ENCODE measurements at places on chromosomes 11 and 22.

- DNase-seq: no peak
Observed at GRCh38 chr11:122632181-122632824, 23.2 kb upstream of the UBASH3B start.

GRCh38 chr11:111429066-111429506, 50.0 kb upstream of the POU2AF1 start:
- DNase-seq: peak; percentile 74

GRCh38 chr11:32821917-32822560, 7.7 kb upstream of the PRRG4 start:
- DNase-seq: no peak

GRCh38 chr11:61817471-61818202, 834 bp upstream of the FADS1 start:
- no peak for DNase-seq

DNA sequence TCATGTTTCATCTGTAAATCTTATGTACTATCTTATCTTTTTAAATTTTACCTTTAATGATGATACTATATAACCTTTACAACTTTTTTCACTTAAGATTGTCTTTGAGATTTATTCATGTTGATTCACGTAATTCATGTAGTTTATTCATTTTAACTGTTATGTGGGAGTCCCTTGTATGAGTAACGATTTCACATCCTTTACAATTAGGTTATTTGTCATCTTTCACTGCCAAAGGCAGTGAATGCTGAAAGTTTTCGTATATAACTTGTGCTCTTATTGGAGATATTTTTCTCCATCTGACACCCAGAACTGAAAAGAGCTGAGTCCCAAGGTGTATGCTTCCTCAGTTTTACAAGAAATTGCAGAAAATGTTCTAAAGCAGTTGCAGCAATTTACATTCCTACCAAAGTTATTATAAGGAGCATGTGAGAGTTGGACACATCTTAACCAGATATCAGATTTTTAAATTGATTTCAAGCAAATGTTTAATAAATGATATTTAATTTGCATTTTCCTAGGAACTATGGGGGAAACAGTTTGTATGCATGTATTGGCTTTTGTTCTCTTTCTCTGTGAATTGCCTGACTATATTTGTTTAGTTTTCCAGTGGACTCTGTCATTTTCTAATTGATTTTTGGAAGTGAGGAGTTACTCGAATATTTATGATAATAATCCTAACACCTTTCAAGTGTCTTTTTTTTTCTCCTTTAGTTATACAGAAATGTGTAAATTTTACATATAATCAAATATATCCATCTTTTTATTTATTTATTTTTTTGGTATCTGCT, 6.4 kb downstream of the ARL14EP start:
- no peak for DNase-seq

DNA sequence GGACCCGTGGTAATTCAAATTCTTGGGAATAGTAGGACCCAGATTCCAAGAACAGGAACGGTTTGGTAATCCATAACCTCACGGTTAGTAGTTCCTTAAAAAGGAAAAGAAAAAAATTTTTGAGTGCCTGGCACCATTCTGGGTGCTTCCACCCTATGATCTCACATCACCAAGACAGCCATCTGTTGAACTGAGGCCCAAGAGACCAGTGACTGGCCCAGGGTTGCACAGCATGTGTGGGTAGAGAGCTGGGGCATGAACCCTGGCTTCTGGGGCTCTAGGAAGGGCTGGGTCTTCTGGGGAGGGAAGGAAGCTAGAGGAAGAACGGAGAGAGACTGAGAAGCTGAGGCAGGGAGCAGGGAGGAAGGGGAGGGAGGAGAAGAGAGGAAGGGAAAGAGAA, 4.7 kb upstream of the SPI1 start:
- no peak for DNase-seq

- DNase-seq: no peak
Observed at GRCh38 chr22:41844036-41844435, 11.1 kb downstream of the SREBF2 start.

DNA sequence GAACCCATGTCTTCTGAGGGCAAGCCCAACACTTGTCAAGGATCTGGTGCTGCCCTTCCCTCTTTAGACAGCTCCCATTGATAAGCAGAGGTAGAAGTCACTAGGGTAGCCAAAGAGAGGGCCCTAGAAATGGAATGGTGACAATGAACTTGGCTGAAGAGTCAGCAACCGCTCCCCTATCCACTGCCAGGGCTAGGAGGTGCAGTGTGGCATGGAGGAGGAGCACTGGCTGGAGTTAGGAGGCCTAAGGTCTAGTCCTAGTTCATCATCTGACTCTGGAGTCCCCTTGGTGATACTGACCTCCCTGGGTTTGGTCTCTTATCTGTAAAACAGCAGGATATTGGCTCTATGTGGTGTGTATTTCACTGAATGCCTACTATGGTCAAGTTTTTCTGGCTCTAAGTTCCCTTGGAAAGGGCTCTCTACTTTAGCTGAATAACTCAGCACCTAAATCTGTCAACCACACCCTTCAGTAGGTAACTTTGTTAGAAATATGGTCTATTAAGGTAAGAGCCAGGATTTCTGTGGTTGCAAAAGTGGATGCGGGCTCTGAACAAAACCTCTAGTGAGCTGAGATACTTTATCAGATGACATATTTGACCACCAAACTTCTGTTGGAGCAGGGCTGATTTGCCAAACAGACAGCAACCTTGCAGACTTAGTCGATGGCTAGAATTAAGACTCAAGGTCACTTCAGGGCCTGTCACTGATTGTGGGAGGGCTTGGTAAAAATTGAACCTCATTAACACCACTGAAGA, 10.5 kb downstream of the TIMP3 start:
- no peak for DNase-seq

DNA sequence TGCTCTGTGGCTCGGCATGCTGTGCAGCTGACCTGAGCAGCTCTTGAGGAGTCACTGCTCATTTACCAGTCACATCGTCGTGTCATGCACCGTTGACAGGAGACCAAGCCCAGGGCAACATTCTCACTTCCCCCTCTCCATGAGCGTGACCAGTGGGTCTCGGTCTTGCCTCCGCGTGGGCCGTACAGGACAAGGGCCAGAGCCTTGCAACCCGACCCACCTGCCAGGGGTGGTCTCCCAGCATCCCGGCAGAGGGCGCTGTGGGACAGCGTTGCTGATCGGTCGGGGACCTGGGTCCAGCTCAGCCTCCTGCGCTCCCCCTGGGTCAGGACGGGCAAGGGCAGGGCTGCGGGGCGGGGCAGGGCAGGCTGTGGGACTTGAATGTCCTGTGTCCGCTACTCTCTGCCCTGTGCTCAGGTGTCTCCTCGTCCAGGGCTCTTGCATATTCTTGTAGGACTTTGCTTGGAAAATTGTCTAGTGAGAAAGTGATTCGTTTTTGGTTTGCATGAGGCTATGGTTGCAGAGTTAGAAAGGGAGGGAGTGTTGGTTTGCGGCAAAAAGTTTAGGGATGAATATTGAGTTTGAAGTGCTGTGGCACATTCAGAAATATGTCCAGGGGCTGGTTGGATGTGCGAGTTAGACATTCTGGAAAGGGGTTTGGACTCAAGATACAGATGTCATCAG, 16.2 kb downstream of the EIF4G2 start:
- DNase-seq: peak; percentile 56

DNA sequence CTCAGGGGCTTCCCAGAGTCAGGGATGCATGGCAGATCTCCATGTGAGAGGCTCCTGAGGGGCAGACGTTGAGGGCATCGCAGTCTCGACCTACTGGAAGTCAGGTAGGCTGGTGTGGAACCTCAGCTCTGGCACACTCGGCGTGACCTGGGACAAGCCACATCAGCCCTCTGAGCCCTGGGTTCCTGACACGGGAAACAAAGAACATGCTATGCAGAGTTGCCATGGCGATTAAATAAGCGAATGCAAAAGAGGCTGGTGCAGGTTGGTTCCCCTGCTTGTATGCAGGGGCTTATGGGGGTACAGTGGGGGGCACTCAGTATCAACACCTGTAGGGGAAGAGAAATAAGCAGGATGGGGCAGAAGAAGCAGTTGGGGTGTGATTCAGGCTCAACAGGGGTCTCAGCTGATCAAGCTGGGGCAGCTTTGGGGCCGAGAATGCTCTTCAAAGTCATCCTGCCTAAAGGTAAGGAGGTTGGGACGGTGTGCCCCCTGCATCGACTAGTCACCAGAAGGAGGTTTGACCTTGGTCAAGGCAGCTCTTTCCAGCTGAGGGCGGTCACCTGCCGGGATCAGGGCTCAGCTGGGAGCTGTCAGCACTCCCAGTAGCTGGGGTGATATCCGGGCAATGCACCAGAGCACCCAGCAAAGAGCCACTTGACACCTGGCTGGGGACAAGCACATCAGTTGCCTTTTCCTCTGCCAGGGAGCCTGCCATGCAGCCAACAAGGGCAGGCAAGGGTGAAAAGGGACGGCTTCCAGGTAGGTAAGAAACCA, 442.7 kb downstream of the MIAT start:
- DNase-seq: no peak

- no peak for DNase-seq
Observed at GRCh38 chr11:108985945-108986279, 321.0 kb downstream of the DDX10 start.

DNA sequence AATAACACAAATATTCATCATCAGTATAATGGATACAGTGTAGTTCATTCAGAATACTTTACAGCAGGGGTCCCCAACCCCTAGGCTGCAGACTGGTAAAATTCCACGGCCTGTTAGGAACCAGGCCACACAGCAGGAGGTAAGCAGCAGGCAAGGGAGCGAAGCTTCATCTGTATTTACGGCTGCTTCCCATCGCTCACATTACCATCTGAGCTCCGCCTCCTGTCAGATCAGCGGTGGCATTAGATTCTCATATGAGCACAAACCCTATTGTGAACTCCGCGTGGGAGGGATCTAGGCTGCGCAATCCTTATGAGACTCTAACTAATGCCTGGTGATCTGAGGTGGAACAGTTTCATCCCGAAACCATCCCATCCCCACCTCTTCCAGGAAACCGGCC, 125.1 kb downstream of the SERGEF start:
- DNase-seq: no peak

GRCh38 chr11:114270531-114271270, 25.5 kb upstream of the NNMT start:
- DNase-seq: no peak

DNA sequence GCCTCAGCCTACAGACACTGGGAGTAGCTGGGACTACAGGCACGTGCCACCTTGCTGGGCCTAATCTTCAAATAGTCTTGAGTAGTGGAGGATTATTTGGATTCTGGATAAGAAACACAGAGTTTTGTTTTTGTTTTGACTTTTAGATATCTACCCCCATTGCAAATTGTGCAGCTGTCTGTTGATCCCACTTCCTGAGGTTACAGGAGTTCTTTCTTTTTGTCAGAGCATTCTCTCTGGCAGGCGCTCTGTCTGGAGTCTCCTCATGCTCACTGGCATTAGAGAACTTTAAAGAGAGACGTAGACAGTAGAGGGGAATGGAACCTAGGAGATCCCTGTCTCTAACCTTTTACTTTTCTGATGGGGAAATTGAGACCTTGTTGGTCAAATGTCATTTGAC, 7.8 kb upstream of the ADAMTS8 start:
- DNase-seq: no peak

GRCh38 chr11:128053981-128054931, 533.1 kb downstream of the ETS1 start:
- DNase-seq: no peak
